NCI-H69 (cell line): ENCODE measurements at places on chromosomes 7 and 10.

GRCh38 chr10:132488231-132488821, 49.3 kb upstream of the INPP5A start:
- no peak for DNase-seq

DNA sequence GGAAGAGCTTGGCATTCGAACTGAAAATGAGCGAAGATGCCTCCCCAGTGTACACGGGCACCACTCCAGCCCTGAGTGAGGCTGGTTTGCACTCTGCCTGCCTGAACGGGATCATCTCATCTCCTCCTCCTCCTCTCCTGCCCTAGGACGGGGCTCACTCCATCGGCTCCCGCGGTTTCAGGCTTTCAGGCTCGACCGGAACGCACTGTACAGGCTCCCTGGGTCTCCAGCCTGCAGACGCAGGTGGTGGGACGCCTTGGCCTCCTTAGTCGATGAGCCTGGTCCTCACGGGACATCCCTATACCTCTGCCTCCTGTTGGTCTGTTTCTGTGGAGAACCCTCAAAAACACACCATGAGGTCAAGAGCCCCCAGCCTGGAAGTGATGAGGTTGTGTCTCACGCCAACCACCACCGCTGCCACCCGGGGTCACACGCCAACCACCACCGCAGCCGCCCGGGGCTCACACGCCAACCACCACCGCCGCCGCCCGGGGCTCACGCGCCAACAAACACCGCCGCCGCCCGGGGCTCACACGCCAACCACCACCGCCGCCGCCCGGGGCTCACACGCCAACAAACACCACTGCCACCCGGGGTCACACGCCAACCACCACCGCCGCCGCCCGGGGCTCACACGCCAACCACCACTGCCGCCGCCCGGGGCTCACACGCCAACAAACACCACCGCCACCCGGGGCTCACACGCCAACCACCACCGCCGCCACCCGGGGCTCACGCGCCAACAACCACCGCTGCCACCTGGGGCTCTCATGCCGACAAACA, 56.3 kb downstream of the FOXL3 start:
- DNase-seq: no peak

GRCh38 chr7:40244226-40244625, 109.4 kb downstream of the SUGCT start:
- DNase-seq: no peak

DNA sequence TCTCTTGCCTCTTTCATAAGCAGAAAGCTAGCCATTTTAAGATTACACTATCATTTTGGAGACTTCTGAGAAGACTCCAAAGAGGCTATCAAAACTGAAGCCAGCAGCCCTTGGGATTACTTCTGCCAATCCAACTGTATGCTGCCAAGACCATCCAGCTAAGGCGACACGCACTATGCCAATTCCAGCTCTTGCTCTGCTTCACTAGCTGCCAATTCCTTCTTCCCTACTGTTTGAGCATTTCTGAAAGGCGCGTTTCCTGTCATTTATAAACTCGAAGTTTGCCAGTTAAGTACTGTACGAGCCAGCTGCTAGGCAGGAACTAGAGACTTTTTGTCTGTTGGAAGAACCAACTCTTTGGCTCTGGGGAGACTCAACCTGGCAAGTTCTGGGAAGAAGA, 36.5 kb downstream of the MALSU1 start:
- DNase-seq: peak; percentile 48

DNA sequence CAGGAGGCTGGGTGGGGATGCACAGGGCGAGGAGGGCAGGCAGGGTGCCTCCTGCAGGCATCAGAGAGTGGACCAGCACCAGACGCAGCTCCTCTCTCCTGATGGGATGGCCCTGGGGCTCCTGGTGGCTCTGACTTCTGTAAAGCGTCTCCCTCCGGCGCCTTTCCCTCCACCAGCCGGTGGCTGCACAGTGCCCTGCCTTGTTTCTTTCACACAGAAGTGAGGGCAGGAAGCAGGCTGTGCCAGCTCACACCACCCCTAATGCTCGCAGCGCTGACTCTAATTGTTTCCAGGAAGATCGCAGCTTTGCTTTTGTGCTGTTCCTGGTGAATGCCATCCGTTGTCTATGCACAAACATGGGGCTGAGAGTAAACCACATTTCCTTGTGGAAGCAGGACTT, 152.3 kb upstream of the LANCL2 start:
- DNase-seq: no peak
